ENCODE measurements at places on chromosomes 16 and 17.
A peak's percentile ranks its signal among the peaks of the same experiment; 100 is the strongest.

GRCh38 chr16:88941913-88942909 lies 34.8 kb downstream of the CBFA2T3 start:
- no peak for DNase-seq

- DNase-seq = no peak
Observed at GRCh38 chr17:73542323-73542722, 101.9 kb downstream of the SDK2 start.

DNA sequence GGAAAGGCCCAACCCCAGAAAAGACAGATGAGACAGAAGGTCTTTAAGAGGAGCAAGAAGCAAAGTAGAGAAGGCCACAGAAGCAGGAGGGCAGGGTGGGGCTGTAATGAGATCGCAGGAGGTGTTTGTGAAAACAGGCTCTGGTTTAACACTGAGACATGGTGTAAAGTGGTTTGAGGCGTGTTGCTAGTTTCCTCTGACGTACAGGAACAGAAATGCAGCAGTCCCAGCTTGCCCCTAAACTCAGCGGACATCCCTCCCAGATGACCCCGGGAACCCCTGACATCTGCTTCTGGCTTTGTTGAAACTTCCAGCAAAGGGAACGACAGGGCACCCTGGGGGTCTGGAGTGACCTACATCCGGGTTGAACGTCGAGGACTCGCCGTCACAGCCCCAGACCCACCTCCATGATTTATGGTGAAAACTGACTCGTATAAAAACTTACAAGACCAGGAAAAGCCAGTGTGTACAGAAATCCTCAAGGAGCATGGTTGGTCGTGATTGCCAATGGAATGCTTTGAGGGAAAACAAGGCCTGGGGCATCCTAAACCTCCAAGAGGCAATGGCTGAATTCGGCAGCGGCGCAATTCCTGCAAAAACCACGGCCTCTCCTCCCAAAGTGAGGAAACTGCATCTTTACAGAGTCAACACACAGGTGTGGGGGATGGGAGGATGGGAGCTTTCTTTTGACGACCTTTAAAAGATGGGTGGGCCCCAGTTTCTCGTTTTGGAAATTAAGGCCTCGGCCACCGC lies 25.8 kb downstream of the LITAF start:
- no peak for DNase-seq

DNA sequence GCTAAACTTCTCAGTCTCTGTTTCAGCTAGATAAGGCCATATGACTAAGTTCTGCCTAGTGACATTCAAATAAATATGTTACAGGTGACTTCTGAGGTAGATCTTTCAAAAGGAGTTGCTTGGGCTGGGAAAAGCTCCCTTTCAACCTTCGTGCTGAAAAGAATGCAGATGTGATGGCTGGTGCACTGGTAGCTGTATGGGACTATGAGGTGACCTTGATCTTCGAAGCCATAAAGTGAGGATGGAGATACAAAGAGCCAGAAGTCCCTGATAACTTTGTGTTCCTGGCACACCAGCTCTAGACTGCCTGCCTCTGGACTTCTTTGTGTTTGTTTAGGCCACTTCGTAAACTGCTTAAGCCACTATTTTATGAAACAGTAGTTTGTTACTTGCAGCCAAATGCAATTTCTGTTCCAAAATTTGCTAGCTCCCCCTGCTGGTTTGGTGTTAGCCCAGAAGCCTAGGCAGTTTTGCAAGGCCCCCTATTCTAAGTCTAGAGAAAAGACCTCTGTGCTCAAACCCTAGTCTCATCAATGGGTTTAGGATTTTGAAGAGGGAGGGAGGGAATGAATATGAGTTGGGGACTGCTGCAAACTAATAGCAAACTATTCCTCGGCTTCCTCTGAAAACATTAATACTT lies 23.3 kb upstream of the ERCC4 start:
- no peak for DNase-seq

GRCh38 chr17:794876-795275 lies 12.7 kb downstream of the MRM3 start:
- peak; percentile 93 for DNase-seq
